ENCODE measurements at places on chromosomes 5 and 9.
A peak's percentile ranks its signal among the peaks of the same experiment; 100 is the strongest.

DNA sequence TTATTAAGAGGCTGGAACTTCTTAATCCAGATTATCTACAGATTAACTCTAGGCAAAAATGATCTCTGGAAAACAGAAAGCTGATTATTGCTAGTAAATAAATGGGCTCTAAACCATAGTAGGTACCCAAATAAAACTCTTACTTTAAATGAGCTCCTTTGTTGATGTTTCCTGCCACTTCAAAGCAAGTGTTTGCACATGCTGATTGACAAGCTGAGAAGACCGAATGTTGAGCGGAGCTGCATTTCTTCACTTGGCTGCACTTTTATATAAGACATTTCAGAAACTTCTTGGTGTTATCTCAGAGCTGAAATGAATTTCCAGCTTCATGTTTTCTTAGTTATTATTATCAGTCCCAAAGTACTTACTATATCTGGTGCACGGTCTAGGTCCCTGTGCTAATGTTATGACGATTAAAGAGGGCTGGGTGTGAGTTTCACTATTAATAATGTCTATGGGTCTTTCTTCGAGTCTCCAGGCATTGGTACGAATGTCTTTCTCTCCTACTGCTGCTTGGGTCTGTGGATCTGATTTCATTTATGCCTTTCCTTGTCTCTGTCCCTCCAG lies 58.6 kb upstream of the CTXN3 start:
- no peak for DNase-seq

DNA sequence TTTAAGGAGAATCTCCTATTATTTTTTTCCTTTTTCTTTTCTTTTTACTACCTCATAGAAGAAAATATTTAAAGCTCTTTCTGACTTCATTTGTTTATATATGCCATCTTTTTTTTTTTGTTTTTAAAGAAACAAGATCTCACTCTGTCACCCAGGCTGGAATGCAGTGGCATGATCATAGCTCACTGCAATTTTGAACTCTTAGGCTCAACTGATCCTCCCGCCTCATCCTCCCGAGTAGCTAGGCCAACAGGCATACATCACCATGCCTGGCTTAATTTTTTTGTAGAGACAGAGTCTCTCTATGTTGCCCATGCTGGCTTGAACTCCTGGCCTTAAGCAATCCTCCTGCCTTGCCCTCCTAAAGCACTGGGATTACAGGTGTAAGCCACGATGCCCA lies 59.5 kb downstream of the LNPEP start:
- no peak for DNase-seq

DNA sequence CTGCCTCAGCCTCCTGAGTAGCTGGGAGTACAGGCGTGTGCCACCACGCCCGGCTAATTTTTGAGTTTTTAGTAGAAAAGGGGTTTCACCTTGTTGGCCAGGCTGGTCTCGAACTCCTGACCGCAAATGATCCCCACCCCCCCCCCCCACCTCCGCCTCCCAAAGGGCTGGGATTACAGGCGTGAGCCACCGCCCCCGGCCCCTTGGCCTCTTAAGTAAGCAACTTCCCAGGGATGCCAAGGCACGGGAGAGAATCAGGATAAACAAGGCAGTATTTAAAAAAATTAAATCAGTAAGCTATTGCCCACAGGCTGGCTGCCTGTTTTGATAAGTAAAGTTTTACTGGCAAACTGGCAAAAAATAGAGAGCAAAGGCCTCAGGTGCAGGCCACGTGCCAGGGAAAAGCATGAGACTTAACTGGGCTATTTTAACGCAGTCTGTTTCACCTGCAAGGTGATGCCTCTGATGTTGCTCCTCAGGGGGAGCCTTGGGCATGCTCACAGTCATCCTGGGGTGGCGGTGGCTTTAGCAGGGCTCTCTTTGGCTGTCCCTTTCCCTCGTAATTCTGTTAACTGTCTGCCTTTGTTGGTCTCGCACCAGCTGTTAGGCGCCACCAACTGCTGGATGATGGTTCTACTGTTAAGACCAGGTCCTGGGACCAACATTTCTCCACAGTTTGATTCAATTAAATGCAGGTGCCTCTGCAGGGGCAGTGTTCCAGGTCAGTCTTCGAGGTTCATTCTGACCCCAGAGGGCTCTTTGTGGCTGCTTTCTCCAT lies 19.4 kb upstream of the RNF130 start:
- DNase-seq, result no peak

GRCh38 chr9:124631326-124631725 lies 124.1 kb upstream of the NR5A1 start:
- no peak for DNase-seq

- DNase-seq, result peak; percentile 100
Observed at GRCh38 chr9:92293452-92294296, at the start of gene IARS1. TSS of gene IARS1 (minus strand) at chr9:92293697. CDS start at chr9:92289419, 4,278 bp downstream.

DNA sequence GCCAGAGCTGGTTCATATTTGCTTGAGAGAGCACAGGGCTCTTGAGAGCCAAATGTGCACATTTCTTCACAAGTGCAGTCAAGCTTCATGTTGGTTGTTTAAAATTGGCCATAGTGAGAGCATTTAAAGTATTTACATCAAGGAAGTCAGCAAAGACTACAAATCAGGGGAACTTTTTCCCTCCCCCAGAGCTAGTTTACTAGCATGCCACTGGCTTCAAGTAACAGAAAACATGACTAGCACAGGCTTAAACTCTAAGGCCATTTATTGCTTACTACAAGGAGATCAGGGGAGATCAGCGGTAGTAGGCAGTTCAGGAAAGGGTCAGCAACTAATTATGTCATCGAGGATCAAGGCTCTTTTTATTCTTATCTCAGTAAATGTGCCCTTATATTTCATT lies 11.0 kb upstream of the CCDC171 start:
- DNase-seq, result no peak
